Cortex of kidney (tissue), 1 donor: ENCODE measurements at places on chromosomes 3 and 15.

DNA sequence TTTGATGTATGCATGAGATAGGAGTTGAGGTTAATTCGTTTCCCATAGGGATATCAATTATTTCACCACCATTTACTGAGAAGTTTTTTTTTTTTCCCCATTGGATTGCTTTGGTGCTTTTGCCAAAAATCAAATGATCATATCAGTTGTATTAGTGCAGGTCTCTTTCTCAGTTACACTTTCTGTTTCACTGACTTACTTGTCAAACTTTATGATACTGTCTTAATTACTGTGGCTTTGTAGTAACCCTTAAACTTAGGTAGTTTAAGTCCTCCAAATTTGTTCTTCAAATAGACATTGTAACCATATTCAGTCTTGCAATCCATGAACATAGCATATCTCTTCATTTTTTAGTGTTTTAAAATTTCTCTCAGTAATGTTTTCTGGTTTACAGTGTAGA is 259.9 kb upstream of the SLCO3A1 start:
- no peak for DNase-seq

GRCh38 chr3:182959474-182960350 is 20.6 kb downstream of the DCUN1D1 start:
- DNase-seq: no peak

GRCh38 chr3:134251731-134252391 is 1.2 kb upstream of the RYK start:
- no peak for DNase-seq

DNA sequence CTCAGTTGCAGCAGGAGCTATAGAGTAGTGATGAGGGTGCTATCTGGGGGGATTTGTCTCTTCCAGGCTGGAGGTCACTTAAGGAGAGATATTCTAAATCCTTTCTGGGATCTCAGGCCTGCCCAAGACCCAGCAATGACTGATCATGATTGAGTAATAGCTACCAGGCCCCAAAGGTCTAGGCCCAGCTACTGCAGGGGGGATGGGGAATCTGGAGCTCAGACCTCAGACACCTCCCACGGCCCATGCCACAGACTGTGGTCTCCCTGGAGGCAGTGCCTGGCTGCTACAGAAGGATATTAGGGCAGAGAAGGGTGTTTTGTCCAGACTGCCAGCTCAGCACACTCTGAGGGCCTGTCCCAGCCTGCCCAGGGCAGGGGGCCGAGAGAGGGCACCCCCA is 6.9 kb downstream of the SLC38A3 start:
- DNase-seq: no peak

DNA sequence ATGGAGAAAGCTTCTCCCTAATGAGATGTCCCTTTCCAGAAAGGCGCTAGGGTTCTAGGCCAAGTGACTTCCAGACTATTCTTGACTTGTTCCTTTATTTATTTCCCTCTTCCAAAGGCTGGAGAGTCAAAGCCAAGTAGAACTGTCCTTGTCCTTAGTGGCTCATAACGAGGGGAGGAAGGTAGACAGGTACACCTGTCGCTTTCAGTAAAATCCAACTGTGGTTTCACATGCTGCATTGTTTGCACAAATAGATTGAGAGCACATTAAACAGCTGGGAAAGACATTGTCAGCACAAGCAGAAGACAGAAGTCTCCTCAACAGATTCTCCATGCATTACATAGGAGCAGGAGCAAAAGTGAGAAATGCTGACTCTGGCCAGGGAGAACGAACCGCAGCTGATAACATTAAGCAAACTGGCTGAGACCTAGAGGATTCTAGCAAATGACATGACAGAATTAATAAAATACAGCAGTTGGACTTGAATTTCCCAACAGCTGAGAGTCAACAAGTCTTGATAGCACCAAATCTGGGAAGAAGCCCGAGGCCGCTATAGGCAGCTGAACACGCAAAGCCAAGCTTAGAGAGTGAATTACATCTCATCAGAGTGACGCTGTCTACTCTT is 227.7 kb downstream of the TLE3 start:
- no peak for DNase-seq

DNA sequence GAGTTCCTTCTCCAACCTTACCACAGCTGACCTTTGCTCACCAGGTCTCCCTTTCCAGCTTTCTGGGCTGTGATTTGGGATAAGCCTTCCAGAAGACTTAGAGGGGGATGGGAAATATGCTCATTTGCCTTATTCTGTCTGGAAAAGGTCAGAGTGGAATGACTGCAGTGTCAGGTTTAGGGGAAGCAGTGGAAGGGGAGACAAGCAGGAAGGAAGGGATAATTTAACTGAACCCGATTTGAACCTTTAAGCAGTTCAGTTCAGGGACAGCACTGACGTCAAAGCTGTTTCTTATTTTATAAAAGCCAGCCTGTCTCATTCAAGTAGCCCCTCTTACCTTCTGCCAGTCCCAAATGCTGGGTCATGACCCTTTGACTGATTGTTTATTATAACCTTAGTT is 418.4 kb upstream of the RARB start:
- DNase-seq: no peak

DNA sequence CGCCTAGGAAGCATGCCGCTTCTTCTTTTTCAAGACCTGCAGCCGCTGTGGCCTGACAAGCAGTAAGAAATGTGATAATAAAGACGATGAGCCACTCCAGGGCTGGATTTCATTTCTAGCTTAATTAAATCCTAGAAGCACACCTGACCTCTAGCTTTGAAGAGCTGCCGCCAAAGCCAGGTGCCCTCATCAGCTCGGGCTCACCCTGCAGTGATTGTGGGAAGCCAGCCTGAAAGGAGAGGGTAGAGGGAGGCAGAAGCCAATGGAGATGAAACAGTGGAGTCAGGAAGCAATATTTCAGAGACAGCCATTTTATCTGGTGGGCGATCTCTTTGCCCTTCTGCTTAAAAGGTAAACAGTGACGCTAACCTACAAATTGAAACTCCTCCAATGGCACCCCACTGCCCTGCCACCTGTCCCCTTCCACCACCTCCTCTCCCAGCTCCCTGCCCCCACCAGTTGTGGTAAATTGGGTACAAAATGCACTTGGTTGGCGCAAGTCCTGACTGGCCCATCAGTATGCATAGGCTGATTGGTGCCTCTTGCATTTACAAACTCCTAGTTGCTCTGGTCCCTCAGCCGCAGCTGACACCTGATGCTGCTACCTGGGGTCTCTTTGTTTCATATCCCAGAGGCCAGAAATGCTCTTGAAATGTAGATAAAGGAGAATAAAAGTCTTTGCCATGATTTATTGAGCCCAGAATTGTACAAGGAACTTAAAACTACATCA is 385.3 kb downstream of the PDCD6IP start:
- no peak for DNase-seq

DNA sequence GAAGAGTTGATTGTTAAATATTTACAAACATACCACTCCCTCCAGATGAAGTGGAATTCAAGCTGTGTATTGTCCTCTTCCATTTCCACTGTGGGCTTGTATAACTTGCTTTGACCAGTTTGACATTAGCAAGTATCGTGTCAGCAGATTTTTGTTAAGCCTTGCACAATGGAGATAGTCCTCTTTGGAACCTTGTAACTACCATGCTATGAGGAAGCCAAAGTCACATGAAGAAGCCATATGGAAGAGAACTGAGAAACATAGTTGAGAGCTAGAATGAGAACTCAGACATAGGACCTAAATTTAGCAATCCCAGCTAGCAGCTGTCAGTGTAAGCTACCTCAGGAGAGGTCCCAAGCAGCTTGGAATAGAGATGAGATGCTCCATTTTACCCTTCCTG is 889.2 kb downstream of the PDCD6IP start:
- DNase-seq: no peak

DNA sequence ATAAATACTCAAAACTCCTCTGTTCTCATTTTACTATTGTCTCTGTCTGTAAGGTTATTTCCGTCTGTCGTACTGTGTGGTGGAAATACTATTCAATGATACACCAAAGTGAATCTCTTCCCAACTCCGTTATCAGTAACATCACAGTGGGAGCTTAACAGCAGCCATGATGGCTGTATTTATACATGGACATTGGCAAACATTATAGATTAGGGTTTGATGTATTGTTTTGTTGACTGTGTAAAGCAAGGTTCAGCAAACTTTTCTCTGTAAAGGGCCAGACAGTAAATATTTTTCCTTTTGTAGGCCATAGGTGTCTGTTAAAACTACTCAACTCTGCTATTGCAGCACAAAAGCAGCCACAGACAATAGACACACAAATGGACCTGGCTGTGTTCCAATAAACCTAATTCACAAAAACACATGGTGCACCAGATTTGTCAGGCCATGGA is 23.2 kb downstream of the LIPC start:
- DNase-seq: no peak

DNA sequence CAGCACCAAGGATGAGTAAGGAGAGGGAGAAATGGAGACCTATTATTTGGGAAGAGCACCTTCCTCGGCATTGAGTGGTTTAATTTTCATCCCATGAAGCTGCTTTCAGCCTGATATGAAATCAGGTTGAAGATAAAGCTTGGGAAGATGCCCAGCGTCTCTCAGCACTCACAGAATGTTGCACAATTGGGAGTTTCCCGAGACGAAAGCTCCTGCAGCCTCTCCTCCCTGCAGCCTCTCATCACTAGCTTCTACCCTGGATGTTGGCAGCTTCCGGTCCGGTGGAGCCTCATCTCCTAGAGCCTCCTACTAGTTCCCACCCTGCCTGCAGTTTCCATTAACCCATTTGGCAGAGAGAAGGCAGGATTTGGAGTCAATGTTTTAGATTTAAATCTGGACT is 40.3 kb downstream of the EDEM1 start:
- DNase-seq: no peak

GRCh38 chr3:29319262-29319661 is 38.4 kb downstream of the RBMS3 start:
- no peak for DNase-seq

DNA sequence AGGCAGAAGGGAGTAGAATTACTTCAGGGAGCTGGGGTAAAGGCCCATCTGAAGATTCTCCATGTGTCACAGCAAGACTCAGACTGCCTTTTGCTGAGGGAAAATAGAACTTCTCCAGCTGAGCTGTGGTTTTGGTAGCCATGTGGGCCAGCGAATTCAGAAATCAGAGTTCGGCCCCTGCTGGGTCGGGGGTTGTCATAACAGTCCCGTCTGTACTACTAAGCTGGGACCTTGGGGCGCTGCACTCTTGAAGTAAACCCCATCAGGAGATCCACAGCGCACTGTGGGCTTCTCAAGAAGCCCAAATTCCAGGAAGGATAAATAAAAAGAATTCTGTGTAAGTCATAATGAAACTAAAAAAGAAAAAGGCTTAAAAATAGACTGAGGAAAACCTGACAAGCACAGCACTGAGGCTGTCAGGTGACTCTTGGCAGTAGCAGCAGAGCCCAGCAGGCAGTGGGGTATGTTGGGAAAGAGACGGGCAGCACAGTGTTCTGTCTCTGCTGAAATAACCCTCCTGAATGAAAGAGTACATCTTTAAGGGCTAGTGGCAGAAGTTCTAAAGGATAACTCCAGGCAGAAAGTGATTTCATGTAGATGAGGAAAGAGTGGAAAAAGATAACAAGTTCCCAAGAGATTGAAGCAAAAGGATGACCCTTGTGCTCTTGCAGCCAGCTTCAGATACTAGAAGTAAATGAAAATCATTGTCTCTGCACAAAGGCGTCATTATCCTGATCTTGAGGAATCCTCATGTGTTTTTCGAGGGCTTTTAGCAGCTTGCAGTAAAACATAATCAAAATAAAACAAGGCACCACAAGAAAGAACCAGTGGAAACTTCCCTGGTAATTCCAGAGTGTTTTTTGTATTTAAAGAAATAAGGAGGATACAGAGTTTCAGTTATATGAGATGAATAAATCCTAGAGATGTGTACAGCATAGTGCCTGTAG is 74.5 kb downstream of the RAB7A start:
- DNase-seq: no peak

DNA sequence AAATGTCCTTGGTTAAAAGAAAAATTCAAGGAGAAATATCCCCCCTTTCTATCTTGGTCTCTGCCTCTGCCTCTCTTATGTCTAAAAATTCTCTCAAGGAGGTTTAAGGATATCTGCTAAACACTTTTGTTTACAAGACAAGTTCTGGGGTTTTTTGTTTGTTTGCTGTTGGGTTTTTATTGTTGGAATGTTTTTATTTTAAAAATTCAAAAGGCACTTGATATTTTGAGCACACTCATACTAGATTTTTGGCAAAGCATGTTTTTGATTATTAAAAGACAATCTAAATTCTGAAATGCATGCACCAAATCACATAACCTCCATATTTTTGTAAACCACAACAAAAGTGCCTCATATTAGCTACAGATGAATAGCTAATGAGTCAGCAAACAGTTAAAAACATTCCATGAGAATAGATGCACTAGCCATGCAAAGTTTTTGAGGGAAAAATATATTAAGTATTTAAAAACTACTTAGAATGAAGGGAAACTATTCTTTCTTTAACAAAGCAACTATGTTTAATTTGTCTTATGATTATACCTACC is 84.6 kb downstream of the ZBTB20 start:
- DNase-seq: no peak

DNA sequence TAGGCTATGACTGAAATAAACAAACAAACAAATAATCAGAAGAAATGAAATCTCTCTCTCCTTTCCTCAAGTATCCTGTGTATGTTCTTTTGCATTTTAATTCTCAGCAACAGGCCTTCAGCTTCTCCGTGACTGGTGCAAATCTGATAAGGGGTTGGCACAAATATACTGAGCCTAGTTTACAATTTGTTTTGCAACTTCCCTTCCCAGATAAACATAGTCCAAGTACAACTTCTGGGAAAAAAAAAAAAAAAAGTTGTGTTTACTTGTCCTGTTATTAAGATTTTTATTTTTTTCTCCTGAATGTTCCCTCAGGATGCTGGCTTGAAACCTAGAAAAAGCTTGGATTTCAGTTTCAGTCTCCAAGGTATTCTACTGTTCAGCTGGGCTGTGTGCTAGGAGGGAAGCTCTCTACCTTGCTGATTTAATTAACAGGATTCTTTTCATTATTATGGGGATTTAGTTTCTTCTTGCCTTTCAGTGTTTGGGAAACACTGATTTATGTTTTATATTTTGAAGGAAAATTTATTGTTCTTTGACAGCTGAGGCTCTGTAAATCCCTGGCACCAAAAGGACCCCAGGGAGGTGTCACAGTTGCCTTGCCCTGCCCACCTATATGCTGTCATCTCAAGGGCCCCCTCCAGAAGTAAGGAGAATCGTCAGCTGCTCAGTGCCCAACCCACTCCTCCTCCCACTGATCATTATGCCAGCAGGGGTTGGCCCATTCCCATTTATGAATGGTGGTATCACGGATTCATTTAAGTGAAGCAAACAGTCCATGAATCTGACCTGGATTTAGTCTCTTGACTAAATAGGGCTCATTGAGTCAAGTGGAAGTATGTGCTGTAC is 185.2 kb downstream of the MEIS2 start:
- no peak for DNase-seq

DNA sequence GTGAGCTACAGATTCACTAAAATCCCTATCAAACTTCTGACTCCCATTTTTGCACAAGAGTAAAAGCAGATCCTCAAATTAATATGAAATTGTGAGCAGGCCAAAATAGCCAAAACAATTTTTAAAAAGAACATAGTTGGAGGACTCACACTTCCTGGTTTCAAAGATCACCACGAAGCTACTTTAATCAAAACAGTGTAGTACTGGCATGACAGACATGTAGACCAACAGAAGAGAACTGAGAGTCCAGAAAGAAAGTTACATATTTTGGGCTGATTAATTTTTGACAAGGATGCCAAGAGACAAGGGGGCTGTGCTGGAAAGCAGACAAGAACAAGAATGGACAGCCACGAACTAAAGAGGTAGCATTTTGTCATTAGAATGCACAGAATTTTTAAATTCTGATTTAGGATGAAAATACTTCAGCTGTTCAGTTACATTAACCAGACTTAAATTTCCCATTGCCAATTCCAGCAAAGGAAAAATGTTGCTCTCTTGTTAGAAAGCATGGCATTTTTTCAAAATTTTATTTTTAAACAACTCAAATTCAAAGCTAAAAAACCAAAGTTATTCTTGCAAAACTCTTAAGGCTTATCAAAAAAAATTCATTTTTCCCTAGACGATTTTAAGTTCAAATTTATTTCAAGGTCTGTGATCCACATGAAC is 14.0 kb downstream of the RYK start:
- DNase-seq: no peak
